ENCODE measurements at places on chromosomes 16 and 17.
A peak's percentile ranks its signal among the peaks of the same experiment; 100 is the strongest.

GRCh38 chr16:49462989-49463371 lies 89.4 kb downstream of the C16orf78 start:
- peak overlapping the region; percentile 47 for H3K27ac ChIP-seq
- H3K27me3 ChIP-seq, result no peaks in the 10 kb centered on the region
- H3K36me3 ChIP-seq, result no peaks in the 10 kb centered on the region
- DNase-seq, result peak; percentile 37
- H3K4me1 ChIP-seq, result peaks cover 57% of the 10 kb centered on the region

GRCh38 chr17:34651402-34651811 lies 72.0 kb downstream of the TMEM132E start:
- no peaks in the 10 kb centered on the region for H3K36me3 ChIP-seq
- no peak overlapping the region for H3K27ac ChIP-seq
- H3K4me1 ChIP-seq, result no peaks in the 10 kb centered on the region
- H3K4me3 ChIP-seq, result no peak overlapping the region

GRCh38 chr16:66717112-66717675 lies 20.7 kb upstream of the CMTM4 start:
- H3K27ac ChIP-seq, result no peak overlapping the region
- peak; percentile 25 for DNase-seq
- no peaks in the 10 kb centered on the region for H3K4me1 ChIP-seq
- no peak overlapping the region for H3K4me3 ChIP-seq
- H3K27me3 ChIP-seq, result no peaks in the 10 kb centered on the region

- peaks cover 25% of the 10 kb centered on the region for H3K36me3 ChIP-seq
- H3K4me1 ChIP-seq, result no peaks in the 10 kb centered on the region
- H3K27ac ChIP-seq, result no peak overlapping the region
- no peaks in the 10 kb centered on the region for H3K27me3 ChIP-seq
Measured at GRCh38 chr16:23608194-23608593, 12.1 kb upstream of the NDUFAB1 start.

- DNase-seq, result no peak
- peaks cover 29% of the 10 kb centered on the region for H3K36me3 ChIP-seq
- H3K4me3 ChIP-seq, result no peak overlapping the region
- H3K4me1 ChIP-seq, result peaks cover 93% of the 10 kb centered on the region
- no peak overlapping the region for H3K27ac ChIP-seq
- H3K27me3 ChIP-seq, result no peaks in the 10 kb centered on the region
Measured at GRCh38 chr17:40548982-40549685, 16.1 kb downstream of the CCR7 start.

- no peaks in the 10 kb centered on the region for H3K36me3 ChIP-seq
- H3K27me3 ChIP-seq, result no peaks in the 10 kb centered on the region
- DNase-seq, result no peak
- no peak overlapping the region for H3K27ac ChIP-seq
Measured at GRCh38 chr17:65360961-65361552, 200.4 kb downstream of the AXIN2 start.

DNA sequence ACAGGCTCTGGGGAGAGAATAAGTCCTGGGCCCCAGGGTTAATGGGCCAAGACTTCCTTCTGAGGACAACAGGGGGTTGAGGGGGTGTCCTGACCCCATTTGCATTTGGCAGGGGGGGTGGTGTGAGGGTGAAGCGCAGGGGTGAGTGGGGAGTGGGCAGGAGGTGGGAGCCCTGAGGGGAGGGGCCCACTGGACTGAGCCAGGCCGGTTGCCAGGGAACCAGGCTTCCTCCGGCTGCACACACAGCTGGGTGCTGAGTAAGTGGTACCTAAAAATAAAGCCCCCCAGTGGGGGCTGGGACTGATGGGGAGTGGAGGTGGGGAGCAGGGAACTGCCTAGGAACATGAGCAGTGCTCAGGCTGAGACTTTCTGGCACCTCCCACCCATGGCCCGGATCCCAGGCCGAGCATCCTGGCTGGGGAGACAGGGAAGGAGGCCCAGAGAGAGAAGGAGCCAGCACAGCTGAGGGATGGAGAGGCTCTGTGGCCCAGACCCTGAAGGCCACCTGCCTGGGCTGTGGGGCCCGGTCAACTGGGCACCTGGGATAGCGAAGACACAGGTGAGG lies 7.5 kb upstream of the RASD1 start:
- H3K36me3 ChIP-seq, result no peaks in the 10 kb centered on the region
- no peak overlapping the region for H3K27ac ChIP-seq
- H3K4me3 ChIP-seq, result no peak overlapping the region

Data from CD4-positive, alpha-beta T cell (primary cell).